AG08395 (cell line): ENCODE measurements at places on chromosomes 13 and 19.

DNA sequence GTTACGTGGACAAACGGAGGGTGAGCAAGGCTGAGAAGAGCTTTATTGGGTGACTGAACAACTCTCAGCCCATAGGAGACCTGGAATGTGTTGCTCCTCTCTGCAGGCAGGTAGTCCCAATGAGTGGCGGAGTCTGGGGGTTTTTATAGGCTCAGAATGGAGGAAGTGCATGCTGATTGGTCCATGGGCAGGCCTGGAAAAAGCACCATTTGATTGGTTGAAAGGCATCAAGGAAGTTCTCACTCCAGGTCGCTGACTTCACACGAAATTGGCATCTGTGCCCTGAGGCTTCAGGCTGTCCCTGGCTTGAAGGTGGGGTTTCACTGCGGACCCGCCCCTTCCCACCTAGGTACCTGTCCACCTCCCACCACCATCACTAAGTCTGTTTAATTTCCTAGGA, 65.4 kb downstream of the SPATA13 start:
- DNase-seq, result no peak

DNA sequence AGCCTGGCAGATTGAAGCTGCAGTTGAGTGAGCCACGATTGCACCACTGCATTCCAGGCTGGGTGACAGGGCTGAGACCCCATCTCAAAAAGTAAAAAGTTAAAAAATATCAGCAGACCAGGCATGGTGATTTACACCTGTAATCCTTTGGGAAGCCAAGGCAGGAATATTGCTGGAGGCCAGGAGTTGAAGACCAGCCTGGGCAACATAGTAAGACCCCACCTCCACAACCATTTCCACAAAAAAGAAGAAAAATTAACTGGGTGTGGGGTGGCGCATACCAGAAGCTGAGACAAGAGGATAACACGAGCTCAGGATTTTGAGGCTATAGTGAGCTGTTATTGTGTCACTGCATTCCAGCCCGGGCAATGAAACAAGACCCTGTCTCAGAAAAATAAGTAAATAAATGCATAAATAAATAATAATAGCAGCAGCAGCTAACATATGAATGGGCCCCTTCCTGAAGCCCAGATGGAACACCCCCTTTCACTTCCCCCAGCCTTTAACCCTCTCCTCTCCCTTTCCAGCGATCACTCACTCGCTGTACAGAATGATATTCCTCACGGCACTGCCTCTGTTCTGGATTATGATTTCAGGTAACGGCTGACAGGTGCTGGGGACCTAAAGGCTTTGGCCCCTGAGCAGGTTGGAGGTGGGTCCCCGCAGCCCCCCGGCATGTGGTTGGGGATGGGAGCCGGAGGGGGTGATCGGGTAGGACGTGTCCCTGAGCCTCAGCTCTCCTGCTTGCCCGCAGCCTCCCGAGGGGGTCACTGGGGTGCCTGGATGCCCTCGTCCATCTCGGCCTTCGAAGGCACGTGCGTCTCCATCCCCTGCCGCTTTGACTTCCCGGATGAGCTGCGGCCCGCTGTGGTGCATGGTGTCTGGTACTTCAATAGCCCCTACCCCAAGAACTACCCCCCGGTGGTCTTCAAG, 3.2 kb downstream of the MAG start:
- DNase-seq, result no peak

DNA sequence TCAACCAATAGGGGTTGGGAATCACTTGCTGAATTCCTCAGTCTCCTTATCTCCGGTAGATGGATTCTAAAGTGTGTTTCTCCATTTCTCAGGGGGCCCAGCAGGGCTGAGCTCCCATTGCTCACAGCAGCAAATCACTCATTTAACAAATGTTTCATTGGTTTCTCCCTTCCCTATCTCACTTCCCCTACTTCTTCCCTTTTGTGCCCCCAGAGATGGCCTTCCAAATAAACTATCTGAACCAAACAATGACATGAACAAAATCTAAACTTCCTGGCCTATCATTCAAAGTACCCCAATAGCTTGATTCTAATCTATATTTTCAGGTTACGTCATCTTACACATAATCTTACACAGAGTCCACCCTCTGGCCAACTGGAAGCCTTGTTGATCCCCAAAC, 60.4 kb downstream of the DLEU7 start:
- no peak for DNase-seq

GRCh38 chr19:38667661-38668171, 20.3 kb downstream of the ACTN4 start:
- DNase-seq, result peak; percentile 44
